ENCODE measurements at places on chromosomes 3 and 15.

DNA sequence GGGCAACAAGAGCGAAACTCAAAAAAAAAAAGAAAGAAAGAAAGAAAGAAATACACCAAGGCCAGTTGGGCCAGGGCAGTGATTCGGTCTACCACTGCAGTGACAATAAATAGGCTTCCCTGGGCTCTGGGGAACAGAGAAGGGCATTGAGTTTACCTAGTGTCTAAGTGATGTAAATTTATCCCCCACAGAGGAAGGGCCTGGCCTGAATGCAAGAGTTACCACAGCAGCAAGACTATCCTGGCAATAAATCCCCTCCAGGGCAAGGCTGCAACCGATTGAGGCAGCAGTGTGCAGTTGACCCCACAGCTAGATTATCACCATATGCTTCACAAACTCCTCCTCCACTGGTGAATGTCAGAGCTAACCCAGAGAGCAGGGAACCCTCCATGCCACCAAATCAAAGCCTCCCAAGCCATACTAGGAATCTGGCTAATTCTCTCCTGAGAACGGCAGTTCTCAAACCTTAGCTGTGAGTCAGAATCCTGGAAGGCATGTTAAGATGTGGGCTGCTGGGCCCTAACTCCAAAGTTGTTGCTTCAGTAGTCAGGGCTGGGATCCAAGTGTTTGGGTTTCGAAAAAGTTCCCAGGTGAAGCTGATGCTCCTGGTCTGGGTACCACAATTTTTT is 64.3 kb upstream of the GATM start:
- no peak for DNase-seq

DNA sequence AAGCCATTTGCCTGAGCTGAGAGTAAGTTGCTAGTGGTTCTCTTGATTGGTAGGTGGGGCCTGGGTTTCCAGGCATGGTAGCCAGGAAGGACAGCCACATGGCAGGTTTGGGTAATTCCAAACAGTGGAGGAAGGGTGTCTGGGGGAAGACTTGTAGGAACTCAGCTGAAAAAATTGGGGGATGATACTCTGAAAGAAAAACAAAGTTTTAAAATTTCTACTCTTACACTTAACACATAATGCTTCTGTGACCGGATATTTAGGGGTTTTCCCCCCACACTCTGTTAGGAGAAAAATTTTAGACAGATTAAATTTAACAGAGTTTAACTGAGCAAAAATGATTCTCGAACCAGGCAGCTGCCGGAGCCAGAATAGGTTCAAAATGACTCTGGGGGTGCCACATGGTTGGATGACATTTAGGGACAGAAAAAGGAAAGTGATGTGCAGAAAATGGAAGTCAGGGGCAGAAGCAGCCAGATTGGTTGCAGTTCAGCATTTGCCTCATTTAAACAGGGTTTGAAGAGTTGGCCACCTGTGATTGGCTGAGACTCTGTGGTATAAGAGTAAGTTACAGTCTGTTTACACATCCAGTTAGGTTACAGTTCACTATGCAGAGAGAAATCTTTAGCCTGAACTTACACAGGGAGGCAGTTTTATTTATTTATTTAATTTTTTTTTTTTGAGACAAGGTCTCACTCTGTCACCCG is 8.1 kb downstream of the B2M start:
- DNase-seq: no peak

DNA sequence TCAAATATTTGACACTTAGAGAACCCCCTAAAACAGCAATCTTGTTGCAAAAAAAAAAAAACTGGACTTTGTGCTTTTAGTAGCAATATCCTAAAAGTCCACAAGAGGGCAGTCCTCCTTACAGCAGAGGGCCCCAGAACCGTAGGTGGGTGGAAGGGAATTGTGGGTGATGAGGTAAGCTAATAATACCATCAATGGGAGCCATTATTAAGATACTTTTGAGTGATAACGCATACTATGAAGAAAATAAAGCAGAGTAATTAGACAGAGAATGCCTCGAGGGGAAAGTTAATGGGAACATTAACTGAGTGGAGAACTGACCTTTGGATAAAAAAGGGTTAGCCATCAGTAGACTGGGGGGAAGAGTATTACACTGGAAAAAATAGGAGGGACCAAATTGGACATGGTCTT is 229.9 kb downstream of the THRB start:
- no peak for DNase-seq

DNA sequence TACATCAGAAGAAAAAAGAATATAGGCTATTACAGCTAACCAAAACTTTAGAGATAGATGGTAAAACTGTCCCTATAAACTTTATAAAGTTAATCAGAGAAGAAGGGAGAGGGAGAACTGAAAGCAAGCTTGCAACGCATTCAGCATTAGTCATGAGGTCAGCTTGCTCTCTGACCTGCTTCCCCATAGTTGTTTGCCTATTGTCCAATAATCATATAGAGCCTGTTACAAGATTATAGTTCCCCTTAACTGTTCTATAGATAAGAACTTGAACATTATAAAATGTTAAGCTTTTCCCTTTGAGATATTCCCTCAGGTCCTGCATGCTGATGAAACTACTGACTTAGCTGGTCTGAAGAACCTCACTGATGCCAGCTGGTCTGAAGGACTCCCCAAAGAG is 74.5 kb downstream of the CPNE4 start:
- DNase-seq: no peak

- no peak for DNase-seq
Measured at GRCh38 chr15:74121039-74121438, 9.3 kb upstream of the ISLR2 start.

GRCh38 chr3:102179326-102180177 is 255.3 kb upstream of the ZPLD1 start:
- DNase-seq: no peak

DNA sequence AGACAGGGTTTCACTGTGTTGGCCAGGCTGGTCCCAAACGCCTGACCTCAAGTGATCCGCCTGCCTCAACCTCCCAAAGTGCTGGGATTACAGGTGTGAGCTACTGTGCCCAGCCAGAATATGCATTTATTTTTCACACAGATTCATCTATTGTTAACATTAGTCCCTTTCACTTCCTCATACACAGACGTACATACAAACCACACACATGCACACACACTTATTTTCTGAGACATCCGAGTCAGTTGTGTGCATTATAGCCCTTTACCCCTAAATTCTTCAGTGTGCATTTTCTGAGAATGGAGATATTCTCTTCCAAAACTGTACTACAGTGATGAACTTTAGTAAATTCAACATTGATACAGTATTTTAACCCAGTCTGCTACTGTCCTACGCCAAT is 15.0 kb upstream of the MEX3B start:
- DNase-seq: no peak

DNA sequence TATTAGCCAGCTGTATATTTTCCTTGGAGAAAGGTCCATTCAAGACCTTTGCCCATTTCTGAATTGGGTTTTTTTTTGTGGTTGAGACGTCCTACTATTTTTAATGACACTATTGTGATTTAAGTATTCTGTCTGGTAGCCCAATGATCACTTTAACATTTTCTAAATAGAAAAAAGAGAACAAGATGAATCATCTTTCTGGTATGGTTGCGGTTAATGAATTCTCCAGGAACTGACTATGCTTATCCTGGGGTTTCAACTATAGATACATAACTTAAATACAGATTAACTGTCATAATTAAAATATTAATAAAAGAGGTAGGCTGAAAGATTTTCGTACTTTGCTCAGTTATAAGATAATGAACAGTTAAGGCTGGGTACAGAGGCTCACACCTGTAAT is 51.9 kb downstream of the PBRM1 start:
- no peak for DNase-seq

GRCh38 chr3:39267631-39268548 is 11.9 kb downstream of the CX3CR1 start:
- DNase-seq: no peak

- no peak for DNase-seq
Measured at GRCh38 chr3:38111696-38112377, 25.1 kb downstream of the ACAA1 start.

- no peak for DNase-seq
Measured at GRCh38 chr15:57452090-57452754, 75.9 kb downstream of the CGNL1 start.

GRCh38 chr15:81326466-81327212 is 2.7 kb upstream of the STARD5 start:
- DNase-seq: no peak

GRCh38 chr15:42456531-42456930 is 34.4 kb downstream of the ZNF106 start:
- DNase-seq: no peak

- DNase-seq: no peak
Measured at GRCh38 chr3:118227191-118227590, 807.5 kb downstream of the IGSF11 start.

- DNase-seq: peak; percentile 46
Measured at GRCh38 chr3:59006634-59007517, 42.9 kb downstream of the CFAP20DC start.

DNA sequence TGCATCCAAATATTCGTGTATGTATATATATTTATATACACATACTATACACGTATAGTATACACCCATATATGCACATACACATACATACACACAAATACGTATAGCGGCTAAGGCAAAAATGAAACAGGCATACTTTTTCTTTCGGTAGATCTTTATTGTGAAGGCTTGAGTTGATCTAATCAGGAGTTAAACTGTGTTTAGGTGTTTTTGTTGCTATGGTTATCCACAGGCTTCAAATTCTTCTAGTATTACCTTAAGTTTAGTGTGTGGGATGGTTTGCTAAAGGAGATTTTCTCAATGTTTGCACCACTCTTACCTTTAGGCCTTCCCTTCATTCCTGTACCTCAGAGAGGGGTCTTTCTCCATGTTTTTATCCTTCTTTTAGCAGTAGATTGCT is 28.2 kb downstream of the ZNF662 start:
- no peak for DNase-seq

DNA sequence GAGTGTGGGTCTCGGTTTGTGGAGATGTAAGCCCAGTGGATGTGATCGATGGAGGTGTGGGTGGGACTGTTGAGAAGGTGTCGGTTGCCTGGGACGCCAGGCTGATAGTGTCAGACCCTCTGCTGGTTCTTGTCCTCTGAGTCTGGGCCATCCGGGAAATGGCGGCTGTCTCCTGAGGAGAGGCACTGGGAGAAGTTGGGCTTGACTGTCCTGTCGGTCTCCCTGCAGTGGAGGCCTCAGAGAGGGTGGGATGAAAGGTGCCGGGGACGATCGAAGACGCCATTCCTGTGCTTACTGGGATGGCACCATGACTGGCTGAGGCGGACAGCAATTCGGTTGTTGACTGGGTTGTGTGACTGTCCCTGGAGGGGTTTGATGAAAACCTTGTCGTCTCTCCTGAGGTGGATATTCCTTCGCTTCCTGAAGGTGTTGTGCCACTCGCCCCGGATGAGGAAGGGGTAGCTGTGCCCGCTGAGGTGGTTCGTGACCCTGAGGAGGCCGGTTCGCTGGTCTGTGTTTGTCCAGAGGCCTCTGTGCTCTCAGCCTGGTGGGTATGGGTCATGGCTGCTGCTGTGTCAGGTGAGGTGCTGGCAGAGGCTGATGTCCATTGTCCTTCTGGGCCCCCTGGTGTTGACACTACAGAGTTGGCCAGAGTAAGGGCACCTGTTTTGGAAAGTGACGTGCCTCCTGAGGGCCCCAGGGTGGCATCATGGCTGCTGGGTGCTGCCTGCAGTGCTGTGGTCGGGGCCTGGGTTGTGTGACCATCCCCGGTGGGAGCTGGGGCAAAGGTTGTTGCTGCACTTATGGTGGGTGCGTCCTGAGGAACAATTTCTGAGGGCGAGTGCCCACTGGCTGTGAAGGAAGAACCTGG is 22.8 kb downstream of the MUC4 start:
- DNase-seq: no peak

DNA sequence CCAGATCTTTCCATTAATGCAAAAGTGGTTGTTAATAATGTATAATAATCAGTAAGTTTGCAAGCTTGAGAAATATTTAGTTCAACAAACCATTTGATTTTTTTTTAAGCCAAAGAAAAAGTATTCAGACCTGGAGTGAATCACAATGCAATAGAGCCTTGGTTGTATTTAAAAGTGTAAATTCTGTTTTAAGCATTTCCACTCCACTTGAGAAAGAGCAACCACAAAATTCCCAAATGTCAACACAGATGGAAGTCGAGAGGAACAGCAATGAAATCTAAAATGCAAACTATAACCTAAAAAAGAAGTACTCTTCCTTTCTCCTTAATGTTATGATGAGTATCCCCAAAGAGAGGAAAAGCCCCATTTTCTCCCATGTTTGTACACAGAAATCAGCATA is 20.2 kb downstream of the GBE1 start:
- DNase-seq: no peak

All from SHP77 (cell line).